ENCODE measurements at places on chromosomes 13 and 19. TPM values are rescaled to one million over a fixed set of nuclear protein-coding genes. Genes with fewer than 3 reads are reported as not detected.

Gene MYH14
- total RNA-seq: not detected

Gene FFAR1
- total RNA-seq: not detected

Gene MAST1
- total RNA-seq: not detected

Gene KIR2DL4
- total RNA-seq: not detected

Gene FTL
- 1,304 TPM for total RNA-seq

Gene MISP3
- 1.6 TPM for total RNA-seq

Gene FGF22
- total RNA-seq: 1.9 TPM

Gene CYP2F1
- not detected for total RNA-seq

Gene SGCG
- total RNA-seq: not detected

Measured in CD4-positive, alpha-beta memory T cell (primary cell).